Mammary epithelial cell (primary cell): ENCODE measurements at places on chromosomes 1 and 21. TPM values are rescaled to one million over a fixed set of nuclear protein-coding genes. Genes with fewer than 3 reads are reported as not detected.

GBP3 gene
- 17.8 and 20.2 TPM in 2 replicates for total RNA-seq

FCRL5 gene
- not detected in 2 replicates for total RNA-seq

MACF1 gene
- 440 TPM for total RNA-seq

PRRX1 gene
- total RNA-seq, result 0.24 TPM in 1 of 2 replicates, not detected in the other

KCNA3 gene
- total RNA-seq, result not detected in 2 replicates

TAF5L gene
- 17.3 and 21.0 TPM in 2 replicates for total RNA-seq

CTSE gene
- total RNA-seq, result 0.17 TPM

PRELP gene
- under 0.01 TPM for total RNA-seq

PRR9 gene
- total RNA-seq, result not detected

UBL4B gene
- not detected in 2 replicates for total RNA-seq

TCHH gene
- not detected for total RNA-seq

TNNI3K gene
- total RNA-seq, result not detected in 2 replicates

NR1I3 gene
- total RNA-seq, result not detected in 2 replicates

SPOCD1 gene
- total RNA-seq, result 13.5 and 14.3 TPM in 2 replicates

MTARC2 gene
- 2.3 and 4.8 TPM in 2 replicates for total RNA-seq

- DNase-seq, result peak; percentile 11
Observed at GRCh38 chr1:165369255-165369848, 12.8 kb upstream of the LMX1A start.

DNA sequence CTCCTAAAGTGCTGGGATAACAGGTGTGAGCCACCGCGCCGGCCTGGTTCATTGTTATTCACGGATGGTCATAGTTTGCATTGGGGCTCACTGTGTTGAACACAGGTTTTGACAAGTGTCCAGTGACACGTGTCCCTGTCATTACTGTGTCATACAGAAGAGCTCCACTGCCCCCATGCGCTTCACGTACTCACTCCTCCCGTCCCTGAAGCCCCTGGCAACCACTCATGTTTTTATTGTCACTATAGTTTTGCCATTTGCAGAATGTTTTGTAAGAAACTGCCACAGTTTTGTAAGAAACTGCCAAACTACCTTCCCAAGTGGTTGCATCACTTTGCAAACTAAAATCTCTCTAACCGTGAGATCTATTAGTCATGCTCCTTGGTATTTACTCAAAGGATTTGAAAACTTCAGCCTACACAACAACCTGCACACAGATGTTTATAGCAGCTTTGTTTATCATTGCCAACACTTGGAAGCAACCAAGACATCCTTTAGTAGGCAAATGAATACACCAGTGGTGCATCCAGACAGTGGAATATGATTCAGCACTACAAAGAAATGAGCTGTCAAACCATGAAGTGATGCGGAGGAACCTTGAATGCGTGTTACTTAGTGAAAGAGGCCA lies 163.2 kb upstream of the COL6A1 start:
- peak; percentile 66 for DNase-seq

- DNase-seq, result no peak
Observed at GRCh38 chr1:38062361-38063288, 16.0 kb upstream of the POU3F1 start.

DNA sequence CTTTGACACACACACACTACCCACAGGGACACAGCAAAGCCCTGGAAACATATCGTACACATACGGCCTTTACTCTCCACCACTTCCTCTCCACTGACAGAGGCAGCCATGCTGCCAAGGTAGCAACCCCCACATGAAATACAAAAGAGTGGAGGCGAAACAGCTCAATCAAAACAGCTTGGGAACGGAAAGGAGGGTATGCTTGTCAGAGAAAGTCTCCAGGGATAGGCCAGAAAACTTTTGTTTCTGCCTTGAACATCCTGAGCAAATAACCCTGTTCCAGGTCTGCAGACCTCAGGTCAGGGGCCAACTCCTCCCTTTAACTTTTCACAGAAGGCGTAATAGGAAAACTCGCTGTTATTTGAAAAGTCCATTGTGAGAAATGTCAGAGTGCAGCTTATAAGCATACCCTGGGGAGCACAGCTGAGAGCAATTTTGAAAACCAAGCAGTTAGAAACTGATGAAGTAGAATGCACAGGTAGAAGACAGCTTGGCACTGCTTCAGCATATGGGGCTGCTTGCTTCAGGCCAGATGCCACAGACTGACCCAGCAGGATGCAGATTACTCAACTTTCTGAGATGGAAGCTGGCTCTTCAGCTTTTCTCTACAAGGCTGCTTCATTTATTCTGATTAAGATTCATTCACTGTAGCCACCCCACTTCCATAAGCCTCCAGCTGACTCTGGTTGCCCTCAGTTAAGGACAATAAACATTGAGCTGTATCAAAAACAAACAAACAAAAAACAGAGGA lies 18.0 kb downstream of the KIAA0319L start:
- peak; percentile 11 for DNase-seq

- no peak for DNase-seq
Observed at GRCh38 chr1:113616156-113616555, 143.1 kb downstream of the PHTF1 start.

GRCh38 chr1:150815871-150816270 lies 7.8 kb upstream of the CTSK start:
- no peak for DNase-seq

GRCh38 chr1:23422241-23422877 lies 2.2 kb downstream of the TCEA3 start:
- DNase-seq, result peak; percentile 31

DNA sequence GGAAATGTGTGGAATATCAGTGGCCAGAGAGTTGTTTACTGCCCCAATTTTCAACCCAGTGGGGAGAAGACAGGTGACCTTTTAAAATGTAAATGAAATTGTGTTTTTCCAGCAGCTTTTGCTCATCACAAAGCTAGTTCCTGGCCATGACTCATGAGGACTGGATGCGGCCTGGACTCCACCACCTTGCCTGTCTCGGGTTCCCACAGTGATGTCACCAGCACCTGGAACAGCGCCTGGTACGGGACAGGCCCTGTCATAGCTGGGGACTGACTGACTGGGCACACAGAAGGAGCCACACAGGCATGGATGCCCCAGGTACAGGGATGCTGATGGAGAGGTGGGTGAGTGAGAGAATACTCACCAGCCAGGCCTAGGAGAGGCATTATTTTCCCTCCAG lies 277.1 kb downstream of the AJAP1 start:
- DNase-seq, result no peak

- DNase-seq, result no peak
Observed at GRCh38 chr1:112889052-112889768, 66.8 kb downstream of the SLC16A1 start.

- DNase-seq, result no peak
Observed at GRCh38 chr1:15722836-15723532, 13.1 kb upstream of the SLC25A34 start.

GRCh38 chr1:236795757-236796667 lies 920 bp downstream of the MTR start:
- no peak for DNase-seq

DNA sequence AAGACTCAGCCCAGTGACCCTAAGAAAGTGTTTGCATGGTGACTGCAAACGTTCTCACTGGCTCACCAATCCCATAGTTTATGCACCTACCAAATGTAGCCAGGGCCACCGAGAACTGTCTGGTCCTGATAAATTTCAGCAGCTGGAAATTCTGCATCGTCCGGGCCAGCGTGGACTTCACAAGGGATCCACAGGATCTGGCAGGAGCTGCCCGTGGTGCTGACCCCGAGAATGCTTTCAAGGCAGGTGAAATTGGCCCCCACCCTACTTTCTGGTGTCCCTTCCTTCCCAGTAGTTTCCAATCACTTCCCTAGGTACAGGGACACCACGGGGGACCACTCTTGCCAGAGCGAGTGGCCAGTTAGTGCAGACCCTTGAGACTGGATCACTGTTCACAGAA lies 26.2 kb downstream of the UBASH3A start:
- no peak for DNase-seq

DNA sequence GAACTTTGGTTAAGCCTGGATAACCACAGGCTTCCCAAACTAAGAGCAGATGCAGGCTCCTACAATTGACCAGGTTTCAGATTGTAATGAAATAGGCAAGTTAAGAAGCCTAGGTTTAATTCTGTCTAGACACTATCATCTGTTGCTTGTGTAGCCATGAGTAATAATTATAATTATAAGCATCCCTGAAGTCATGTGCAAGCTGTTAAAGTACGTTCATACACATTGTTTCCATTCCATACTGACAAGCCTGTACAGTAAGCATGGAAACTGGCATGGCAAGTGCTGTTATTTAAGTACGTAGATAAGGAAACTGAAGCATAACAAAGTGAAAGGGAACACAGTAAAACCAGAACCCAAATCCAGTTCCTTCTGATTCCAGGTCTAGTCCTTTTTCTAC lies 557.2 kb upstream of the BEND5 start:
- DNase-seq, result peak; percentile 17

- peak; percentile 15 for DNase-seq
Observed at GRCh38 chr1:50060279-50060678, 36.5 kb upstream of the AGBL4 start.

DNA sequence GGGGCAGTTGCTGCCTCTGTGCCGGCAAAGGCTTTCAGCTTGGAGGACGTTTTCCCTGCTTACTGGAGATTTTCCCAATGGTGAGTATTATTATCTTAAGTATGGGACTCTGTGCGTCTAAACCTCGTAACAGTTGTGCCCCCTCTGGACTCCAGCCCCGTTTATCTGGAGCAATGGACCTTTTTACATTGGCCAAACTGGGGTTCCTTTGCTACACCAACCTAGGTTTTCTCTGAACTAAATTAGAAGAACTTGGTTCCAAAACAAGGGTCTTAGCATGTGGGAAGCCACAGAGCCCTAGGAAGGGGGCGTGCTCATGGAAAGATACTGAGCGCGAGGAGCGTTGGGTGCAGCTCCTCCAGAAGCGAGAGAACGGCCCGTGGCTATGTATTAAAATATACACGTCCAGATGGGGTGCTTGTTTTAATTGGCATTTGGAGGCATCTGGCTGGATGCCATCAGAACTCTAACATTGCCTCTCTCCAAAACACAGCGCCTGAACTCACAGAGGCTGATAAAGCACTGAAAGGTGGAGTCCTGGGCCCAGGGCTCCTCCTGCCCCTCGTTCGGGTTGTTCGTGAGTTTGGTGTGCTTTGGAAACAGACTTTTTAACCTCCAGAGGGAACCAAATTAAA lies 28.4 kb downstream of the POFUT2 start:
- no peak for DNase-seq

- DNase-seq, result peak; percentile 84
Observed at GRCh38 chr21:16587141-16587581, 857.4 kb downstream of the USP25 start.

- DNase-seq, result no peak
Observed at GRCh38 chr1:215360758-215361157, 206.3 kb upstream of the KCTD3 start.

DNA sequence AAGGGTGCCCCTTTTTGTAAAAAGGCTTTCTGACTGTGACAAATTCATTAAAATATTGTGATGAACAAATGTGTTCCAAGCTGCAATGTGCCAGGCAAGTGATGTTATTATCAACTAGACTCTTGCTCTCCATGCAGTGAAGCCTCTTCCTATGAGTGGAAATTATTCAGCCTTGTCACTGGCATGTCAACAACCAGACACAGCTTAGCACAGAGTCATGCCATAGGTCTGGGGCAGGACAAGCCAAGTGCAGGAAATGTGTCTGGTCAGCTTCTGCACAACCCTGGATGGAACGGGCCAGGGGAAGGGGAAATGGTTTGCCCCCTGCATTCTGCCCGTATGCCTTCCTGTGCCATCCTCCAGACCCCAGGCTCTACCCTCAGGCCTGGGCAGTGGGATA lies 27.4 kb upstream of the GJA5 start:
- no peak for DNase-seq

- DNase-seq, result no peak
Observed at GRCh38 chr1:14724246-14724645, 125.8 kb downstream of the KAZN start.

DNA sequence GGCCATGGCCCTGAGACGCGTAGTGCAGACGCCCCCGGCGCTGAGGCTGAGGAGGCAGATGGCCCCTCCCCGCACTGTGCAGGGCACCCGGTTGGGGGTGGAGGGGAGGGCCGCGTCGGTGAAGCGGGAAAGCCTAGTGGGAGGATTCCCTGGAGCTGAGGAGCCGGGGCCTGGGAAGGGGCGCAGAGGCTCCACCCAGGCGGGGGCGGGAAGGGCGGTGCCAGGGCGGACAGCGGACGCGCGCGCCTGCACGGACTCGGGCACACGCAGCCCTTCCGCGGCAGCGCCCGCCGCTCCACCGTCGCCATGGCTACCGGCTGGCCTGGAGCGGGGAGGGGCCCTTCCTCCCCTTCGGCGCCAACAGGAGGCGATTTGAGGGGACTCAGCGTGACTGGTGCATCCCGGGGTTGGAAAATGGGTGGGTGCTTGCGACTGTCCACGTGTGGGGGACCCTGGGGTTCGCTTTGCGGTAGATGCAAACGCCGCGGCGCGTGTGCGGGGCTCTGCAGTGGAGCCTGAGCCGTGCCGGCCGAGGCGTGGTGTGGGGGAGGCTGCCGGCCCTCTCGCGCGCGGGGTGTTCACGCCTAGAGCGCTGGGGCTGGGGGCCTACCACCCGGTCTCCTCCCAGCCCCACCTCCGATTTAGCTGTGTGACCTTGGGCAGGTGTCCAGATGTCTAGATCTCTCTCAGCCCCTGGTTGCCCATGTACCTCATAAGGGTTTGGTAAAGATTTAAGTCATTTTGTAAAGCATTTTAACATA lies 35.1 kb downstream of the PTPRF start:
- no peak for DNase-seq

- no peak for DNase-seq
Observed at GRCh38 chr1:33159577-33159976, 22.3 kb downstream of the TRIM62 start.

- DNase-seq, result peak; percentile 96
Observed at GRCh38 chr1:87956072-87956471, 627.4 kb downstream of the LMO4 start.
